ENCODE measurements at places on chromosomes 2 and 18.

DNA sequence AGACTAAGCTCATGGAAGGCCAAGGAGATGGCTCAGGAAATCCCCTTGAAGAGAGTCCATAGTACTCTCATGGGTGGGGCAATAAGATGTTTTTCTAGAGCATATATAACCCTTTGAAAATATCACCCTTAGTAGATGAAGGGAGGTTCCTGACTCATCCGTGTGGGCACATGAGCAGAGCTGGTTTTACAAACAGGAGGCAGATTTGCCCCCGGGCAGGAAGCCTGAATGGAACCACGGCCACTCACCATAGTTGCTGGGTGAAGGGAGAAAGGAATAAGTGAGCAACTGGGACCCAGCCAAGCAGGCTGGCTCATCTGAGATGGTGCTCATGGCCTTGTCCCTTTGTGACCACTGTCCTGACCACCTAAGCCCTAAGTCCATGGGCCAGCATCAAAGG, 29.0 kb upstream of the MAPRE3 start:
- DNase-seq, result no peak

GRCh38 chr18:41128545-41128944, 826.5 kb upstream of the PIK3C3 start:
- no peak for DNase-seq

DNA sequence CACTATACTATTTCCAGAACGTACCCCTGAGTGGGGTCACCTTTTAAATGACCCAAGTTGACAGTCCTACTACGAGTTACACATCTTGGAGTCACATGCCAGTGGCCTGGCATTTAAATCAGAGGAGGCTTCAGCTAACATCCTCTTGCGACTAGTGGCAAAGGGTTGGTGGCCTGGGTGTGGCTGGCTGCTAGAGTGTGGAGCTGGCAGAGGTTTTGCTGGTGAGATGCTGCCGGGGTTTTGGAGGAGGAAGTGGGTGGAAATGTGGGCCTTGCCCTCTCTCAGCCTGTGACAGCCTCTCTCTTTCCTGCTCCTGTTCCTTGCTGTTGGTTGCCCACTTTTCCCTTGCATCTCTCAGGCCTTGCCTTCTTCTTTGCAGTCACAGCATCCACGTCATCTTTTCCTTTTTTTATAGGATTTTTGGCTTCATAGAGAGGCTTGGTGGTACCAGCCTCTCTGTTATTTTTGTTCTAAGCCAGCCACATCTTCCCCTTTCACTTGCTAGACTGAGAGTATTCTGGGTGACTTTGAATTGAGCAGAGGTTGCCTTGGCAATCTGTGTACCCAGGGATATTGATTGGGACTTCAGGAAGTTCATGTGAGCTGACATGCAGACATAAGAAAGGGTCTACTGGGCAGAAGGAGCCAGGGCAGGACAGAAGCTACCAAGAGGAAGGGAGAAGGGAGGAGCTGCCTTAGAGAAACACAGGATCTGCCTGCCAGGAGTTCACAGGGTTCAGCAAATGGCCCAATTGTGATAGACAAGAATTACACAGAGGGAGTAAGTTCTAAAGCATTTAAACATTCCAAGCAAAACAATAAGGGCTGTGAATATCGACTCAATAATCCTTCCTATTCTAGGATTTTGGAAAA, 55.4 kb downstream of the CDC42EP3 start:
- DNase-seq, result peak; percentile 74

DNA sequence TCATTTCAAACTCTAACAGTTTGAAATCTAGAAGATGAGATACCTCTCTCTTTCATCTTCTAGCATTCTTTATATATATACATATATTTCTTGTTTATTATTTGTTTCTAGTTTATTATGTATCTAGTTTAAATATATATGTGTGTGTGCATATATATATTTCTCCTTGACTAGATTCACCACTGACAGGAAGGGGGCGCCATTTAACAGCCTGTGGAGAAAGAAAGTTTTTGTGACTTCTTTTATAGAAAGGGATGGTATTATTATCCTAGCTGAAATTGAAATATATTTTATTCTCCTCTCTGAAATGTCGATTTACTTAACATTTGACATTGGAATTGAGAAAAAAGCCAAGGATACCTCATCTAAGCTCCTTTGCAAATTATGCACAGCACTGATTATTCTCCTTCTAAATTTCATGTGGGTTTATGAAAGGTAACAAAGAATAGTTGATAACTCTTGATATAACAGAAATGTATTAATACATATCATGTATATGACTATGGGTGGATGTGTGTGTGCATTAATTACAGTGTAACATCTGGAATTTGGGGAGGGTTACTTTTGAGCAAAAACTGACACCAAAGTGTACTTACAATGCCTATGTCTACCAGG, 160.7 kb upstream of the NT5C1B start:
- peak; percentile 30 for DNase-seq

GRCh38 chr2:10920764-10921388, 9.1 kb downstream of the KCNF1 start:
- no peak for DNase-seq

- DNase-seq, result peak; percentile 53
Observed at GRCh38 chr2:57906152-57906732, 140.4 kb upstream of the VRK2 start.

DNA sequence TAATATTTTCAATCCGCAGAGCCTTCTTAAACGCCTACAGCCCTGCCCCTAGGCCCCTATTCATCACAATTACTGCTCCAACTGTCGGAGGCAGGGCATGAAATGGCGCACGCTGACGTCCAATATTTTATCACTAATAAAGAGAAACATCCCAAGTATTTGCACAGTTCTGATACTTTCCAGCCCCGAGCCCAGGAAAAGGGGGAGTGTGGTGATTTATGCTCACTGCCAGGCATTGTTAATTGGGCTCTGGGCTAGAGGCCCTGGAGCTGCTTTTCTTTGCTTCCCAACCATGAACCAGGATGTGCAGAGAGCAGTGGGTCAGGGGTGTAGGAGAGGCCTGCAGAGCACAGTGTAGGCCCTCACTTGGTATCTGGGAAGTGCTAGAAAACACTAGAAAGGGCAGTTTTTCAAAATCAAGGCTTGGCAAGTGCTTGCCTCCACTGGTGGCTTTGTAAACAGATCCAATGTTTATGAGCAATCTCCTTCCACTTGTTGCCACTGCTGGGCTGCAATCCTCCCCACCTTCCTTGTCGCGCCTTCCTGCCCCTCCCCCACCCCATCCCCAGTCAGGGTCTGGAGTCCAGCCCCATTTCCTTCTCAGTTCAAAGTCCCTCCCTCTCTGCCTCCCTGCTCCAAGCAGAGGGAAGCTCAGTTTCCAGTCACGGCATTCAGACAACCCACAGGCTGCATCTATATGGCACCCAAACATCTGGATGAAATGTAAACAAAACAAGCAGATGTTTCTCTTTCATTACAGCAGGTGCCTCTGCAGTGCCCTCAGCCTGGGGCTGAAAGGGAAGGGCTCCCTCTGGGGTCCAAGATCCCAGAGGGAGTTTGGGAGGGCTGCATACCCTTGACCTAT, 83.9 kb upstream of the PKDCC start:
- no peak for DNase-seq

DNA sequence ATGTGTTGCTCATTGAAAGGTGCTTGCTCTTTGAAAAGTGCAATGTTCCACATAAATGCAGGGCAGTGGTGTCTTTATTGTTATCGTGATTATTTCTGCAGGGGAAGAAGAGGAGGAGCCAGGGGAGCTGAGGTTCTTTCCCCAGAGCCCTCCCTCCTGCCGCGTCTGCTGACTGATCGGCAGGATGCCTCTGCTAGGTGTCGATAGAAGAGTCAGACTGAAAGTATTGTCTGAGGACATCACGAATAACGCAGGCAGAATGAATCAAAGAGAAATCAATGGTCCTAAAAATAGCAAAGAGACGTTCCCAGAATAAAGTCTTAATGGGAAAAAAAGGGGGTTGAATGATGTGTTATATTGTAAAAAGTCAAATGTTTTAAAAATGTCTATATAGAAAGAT, 47.4 kb upstream of the SIX3 start:
- no peak for DNase-seq

DNA sequence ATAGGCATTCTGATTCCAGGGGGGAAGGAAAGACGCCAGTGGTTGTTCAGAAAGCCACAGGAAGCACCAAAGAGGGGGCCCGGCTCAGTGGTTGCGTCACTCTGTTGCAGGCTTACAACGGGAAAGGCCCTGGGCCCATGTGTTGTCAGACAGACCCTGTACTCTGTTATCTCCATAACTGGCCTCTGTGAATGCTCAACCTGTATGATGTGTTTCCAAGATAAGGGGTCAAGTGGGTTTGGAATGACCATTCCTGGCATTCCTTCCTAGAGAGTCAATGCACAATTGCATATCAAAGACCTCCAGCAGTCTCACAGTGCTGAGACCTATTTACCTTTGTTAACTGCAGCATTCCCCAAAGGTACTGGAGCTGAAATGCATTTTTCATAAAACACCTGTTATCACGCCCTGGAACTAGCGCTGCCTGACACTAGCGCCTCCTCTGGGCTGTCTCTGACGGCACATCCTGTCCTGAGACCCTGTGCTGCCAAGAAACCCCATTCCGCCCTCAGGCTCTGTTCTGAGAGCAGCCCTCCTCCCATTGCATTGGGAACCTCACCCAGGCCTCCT, 13.2 kb upstream of the LRRFIP1 start:
- no peak for DNase-seq

DNA sequence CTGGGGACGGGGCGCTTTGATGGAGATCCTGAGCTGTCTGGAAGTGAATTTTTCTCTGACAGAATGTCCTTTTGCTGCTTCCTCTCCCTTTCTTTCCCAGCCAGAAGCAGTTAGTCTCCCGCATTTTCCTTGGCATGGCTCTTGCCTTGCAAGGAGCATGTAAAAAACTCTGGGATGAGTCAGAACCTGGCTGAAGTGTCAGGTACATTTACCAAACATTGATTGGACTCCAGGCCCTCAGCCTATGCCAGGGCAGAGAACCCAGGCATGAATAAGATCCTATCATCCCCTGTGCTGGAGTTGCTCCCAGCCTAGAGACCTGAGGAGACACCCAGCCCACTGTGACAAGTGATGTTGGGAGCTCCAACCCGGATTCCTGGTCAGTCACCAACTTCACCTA, 21.6 kb downstream of the STON1 start:
- DNase-seq, result no peak

DNA sequence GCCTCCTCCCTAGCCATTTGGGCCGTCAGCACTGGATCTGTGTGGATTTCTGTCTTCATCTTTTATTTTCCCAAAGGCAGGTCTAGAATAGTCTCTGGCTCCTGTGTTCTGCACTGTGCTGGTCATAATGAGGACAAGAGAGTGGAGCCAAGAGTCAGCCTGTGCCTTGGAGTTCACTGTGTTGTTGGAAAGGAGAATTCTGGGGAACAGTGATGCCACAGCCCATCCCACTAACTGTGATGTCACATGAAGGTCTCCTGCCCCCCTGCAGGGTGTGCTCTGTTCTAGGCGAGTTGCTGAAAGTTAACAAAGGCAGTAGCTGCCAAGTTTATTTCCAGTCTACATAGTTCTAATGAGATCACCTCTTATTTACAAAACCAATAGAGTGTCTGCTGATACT, 248.5 kb downstream of the TPGS2 start:
- no peak for DNase-seq

DNA sequence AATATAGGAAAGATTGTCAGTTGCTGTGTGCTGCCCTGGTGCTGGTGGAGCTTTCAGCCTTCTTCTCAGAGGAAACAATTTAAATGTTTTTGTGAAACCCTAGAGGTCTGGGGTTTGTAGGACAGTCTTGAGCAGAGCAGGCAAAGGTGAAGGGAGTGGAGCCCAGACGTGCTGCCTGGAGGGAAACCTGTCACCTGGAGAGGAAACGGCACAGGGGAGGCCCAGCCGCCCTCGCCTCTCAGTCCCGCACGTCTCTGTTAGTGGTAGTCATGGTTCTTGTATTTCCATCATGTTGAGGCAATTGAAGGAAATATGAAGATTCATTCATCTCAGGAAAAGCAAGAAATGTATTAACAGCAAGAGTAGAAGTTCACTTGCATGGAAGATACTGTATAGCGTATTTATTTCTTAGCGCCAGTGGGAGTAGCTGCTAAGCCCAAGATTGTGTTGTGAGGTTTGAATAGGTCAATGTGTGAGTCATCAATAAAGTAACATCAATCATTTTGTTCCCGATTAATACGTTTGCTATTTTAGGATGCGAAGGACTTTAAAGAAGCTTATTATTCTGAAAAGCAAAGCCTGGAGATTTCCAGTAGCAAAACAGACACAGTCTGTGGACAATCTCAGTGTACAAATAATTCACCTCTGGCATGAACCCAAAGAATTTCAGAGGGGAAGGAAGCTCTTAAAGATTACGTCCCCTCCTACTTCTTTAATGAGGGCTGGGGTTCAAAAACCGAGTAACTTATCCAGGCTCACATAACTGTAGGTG, 70.4 kb downstream of the LRRFIP1 start:
- no peak for DNase-seq

DNA sequence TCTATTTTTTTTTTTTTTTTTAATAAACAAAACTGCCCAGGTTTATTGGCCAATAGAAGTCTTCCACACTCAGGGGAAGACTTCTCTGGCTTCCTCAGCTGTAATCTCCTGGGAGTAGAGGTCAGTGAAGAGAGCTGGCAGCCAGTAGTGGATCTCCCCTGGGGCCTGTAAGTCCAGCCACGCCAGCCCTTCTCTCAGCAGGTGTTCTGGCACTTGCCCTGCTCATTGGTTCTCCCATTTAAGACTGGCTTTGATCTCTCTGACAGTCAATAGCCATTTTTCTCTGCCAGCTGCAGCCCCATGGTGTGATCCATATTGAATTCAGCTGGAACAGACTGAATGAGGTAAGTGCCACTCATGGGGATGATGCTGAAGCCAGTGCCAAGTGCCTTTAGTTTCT, 170.6 kb upstream of the SPHKAP start:
- no peak for DNase-seq

GRCh38 chr2:199739413-199740110, 111.4 kb downstream of the FTCDNL1 start:
- DNase-seq, result peak; percentile 50

All from CD4-positive, alpha-beta T cell treated with Interferon alpha-2 for 1 hour (primary cell).